ENCODE measurements at places on chromosomes 7 and 10.

- no peak for DNase-seq
Measured at GRCh38 chr7:143046426-143046851, 5.7 kb upstream of the OR6V1 start.

DNA sequence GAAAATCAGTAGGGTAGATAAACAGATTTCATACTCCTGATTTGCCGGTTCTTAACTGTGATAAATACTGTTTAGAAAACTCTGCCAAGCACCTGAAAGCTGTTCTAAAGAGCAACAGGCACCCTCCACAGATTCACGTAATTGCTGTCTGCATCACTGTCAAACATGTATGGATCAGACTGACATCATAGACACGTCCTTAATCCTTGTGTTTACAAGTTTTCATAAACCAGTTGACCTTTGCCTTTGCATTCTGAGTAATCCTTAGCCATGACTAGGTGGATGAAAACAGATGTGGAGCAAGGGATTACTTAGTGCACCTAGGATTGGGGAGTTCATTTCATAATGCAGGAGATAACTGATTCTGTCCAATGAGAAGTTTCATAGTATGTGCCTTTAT is 41.6 kb downstream of the SLC39A12 start:
- no peak for DNase-seq

GRCh38 chr10:109988212-109988596 is 19.6 kb upstream of the ADD3 start:
- DNase-seq, result no peak

DNA sequence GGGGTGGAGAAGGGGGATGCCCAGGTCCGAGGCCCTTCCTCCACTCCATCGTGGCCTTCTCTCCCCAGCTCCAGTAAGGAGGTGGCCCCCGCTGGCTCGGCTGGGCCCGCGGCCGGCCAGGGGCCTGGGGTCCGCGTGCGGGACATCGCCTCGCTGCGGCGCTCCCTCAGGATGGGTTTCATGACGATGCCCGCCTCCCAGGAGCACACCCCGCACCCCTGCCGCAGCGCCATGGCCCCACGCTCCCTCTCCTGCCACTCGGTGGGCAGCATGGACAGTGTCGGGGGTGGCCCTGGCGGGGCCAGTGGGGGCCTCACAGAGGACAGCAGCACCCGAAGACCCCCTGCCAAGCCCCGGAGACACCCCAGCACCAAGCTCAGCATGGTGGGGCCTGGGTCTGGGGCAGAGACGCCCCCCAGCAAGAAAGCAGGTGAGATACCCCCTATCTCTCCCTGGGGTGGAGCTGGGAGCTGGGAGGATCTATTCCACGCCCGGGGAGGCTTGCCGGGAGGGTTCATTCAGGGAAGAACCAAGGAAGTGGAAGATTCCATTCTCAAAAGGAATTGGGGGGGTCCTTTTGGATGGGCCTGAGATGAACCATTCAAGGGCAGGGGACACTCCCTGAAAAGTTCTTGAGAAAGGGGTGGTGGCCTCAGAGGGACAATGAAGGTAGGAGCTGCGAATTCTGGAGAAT is 3.2 kb downstream of the NYAP1 start:
- DNase-seq, result no peak

DNA sequence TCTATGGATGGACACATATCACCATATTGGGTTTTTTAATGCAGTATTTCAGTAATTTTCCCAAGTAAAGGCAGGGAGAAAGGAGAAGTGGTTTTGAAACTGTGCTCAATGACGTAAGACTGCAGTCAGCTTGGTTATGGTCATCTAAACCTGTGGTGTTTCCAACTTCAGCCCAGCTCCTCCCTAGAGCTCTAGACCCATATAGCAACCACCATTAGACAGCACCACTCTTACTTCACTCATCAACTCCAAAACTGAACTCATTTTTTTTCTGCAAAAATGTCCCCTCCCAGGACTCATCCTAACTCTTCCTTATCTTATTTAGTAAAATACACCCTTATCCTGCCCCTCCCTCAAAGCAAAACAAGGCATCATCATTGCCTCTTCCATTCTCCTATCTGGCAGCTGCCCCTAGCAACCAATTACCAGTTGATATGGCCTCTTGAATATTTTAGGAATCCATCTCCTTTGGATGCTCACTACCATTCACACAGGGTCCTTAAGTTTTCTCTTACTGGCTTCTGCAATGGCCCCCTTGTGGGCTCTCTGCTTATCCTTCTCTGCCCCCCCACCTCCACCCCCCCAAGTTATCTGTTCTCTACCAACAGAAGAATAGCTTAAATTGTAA is 1.5 kb upstream of the RALA start:
- no peak for DNase-seq

- DNase-seq, result no peak
Measured at GRCh38 chr10:4482659-4483058, 343.3 kb upstream of the AKR1E2 start.

- no peak for DNase-seq
Measured at GRCh38 chr7:154841731-154842331, 161.1 kb downstream of the PAXIP1 start.

DNA sequence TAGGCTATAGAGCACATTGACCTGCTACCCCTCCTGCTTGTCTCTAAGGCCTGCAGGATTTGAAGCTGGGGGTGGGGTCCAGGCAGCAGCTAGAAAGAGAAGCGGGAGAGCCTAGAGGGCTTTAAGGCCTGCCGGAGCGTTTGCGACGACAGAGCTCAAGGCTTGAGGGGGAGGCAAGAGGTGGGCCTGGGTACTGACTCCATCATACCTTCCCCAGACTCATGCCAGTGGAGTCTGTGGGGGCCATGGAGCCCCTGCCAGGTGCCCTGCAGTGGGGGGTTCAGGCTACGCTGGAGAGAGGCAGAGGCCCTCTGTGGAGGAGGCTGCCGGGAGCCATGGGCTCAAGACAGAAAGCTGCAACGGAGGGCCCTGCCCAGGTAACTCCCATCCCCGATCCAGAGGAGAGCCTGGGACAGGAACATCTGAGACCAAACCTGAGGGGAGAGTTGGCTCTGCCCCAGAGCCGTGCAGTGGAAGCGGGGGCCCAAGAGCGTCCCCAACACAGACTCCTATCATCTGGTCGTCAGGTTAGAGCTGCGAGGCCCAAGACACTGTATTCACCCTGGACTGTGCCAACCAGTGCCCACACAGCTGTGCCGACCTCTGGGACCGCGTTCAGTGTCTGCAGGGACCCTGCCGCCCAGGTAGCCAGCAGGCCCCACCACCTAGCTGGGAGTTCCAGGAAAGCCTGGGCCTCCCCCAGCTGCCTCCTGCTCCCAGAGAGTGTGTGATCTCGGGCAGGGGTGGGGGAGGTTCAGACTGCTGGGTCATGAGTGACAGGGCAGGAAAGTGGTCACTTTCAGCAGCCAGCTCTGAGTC is 13.2 kb upstream of the ZNF862 start:
- no peak for DNase-seq

- DNase-seq, result no peak
Measured at GRCh38 chr7:90972906-90973550, 291.2 kb upstream of the FZD1 start.

GRCh38 chr7:105782391-105783042 is 93.9 kb downstream of the ATXN7L1 start:
- DNase-seq, result no peak

GRCh38 chr10:94149702-94150101 is 156.0 kb downstream of the PLCE1 start:
- DNase-seq, result no peak

- DNase-seq, result peak; percentile 15
Measured at GRCh38 chr10:89837165-89838043, 136.0 kb downstream of the KIF20B start.

DNA sequence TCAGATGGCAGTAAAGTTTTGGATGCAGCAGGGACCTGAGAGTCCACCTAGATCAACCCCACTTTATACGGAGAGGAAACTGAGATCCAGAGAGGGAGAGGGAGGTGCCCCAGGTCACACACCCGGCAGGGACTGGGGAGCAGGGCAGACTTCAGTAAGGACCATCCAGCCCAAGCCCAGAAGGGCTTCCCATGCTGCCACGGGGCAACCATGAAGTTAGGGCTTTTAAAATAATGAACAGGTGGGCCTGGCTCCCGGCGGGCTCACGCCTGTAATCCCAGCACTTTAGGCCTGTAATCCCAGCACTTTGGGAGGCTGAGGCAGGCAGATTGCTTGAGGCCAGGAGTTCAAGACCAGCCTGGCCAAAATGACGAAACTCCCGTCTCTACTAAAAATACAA is 98.5 kb downstream of the HIP1 start:
- DNase-seq, result no peak

DNA sequence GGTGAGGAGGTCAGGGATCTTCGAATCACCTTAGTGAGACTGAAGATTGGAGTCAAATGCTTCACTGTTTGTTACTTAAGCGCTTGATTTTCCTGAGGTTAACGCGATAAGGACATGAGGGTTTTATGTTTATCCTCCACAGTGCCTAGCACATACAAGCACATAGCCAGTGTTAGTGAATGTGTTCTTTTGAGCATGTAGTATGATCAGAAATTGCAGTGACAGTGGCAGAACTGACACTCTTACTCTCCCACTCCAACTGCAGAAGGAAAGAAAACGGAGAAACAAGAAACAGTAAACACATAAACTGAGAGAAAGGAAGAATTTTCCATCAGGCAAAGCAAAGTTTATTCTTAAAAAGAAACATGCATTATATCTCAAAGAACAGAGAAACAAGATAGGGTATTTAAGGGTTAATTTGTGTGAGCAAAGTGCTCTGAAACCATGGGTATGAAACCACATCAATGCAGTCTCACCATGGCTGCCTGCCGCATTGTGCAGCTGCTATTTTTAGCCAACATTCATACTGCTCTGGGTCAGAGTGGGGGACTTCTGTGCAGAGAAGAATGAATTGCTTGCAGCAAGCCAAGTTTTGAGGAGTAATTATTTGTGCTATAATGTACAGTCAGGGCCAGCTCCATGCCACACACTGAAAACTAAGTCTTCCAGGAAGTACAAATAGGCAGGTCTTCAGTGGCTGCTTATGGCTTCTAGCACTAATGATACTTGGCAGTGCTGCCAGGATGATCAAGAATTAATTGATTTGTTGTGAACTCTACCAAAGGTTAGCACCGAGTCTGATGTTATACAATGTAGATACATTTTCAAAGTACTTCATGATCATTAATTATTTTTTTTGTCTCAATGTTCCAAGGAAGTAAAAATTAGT is 152.0 kb downstream of the MACC1 start:
- DNase-seq, result no peak

DNA sequence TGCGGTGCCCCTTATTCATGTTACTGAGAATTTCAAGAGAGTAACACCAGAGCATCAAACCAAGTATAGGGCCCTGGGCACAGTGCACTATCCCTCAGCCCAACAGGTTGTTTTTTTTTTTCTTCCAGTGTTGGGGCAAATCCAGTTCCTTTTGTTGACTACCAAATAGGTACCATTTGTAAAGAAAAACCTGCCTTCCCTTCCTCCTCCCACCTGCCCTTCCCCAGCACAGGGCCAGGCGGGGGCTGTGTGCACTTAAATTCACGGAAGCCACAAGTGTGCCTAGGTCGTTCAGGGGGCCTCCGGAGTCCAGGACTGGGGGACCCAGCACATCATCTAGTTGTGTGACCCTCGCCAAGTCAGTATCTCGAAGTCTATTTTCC is 595 bp upstream of the SFXN4 start:
- no peak for DNase-seq

DNA sequence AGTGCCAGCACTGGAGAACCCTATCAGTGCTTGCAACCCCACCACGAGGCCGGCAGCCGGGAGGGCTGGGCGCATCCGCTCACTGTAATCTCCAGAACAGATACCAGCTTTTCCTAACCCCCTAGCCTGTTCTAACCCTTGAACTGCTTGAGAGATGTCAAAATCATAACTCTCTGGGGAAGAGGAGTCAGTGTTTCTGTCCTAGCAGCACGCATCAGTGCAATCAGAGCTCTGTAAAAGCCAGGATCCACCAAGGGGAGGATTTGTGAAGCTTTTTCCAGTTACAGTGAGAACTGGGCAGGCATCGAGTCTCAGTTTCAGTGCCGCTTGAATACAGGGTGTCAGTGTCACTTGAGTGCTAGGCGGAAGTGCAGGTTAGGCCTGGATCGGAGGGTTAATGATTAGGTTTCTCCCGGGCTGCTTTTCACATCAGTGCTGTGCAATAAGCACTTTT is 104.5 kb upstream of the INSYN2A start:
- DNase-seq, result no peak
